Dorsolateral prefrontal cortex (tissue), 122 donors: ENCODE measurements at places on chromosomes 4 and X.

DNA sequence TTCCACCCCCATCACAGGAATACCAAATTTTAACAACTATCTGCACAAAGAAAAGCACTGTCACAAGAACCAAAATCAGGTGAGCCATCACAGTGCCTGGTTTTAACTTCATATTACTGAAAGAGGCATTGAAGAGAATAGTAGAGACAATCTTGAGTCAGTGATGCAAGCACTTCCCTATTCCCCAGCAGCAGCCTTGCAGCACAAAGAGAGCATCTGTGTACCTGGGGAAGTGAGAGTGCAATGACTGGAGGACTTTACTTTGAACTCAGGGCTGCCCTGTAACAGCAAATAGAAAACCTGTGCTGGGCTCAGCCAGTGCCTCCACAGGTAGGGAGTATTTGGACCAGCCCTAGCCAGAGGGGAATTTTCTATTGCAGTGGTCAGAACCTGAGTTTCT lies 361.8 kb downstream of the TEX13C start:
- DNase-seq, result no peak

GRCh38 chrX:38080808-38081207 lies 74.5 kb downstream of the SYTL5 start:
- DNase-seq, result no peak

DNA sequence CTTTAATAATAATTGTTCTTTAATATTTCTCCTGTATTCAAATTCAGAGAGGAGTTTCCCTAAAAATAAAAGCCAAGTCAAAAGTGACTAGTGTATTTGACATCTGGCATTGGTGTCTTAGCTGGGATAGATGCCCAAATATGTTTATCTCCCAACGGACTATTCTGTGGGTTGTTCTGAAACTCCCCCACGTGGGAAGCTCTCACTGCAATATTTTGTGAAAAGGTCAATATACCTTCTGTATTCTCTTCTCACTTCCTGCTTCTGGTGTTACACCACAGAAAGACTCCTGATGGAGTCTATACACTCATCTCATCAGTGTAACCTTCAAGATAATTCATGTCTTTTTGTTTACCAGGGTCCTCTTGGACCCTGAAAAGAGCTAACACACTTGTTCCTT lies 2052.8 kb upstream of the TENM3 start:
- DNase-seq, result no peak

- DNase-seq, result no peak
Observed at GRCh38 chrX:41035582-41035981, 49.7 kb upstream of the USP9X start.

GRCh38 chr4:76758290-76758882 lies 139.6 kb downstream of the SOWAHB start:
- DNase-seq, result no peak

DNA sequence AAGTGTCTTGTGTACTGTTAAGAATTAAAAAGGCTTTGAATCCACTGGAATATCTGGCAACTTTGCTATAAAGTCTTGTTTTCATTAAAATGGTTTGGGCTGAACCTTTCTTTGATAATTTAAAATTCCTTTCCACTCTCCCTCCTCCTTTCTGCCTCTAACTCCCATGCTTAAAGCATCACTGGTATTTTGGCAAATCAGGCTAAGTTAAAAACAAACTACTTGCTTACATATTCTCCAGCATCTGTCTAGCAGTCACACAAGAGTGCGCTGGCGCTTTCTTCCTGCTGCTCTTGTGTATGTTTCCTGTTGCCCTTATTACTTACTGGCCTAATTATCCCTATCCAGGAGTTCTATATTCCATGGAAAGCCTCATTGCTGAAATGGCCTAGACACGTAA lies 136.6 kb downstream of the VEGFC start:
- no peak for DNase-seq

GRCh38 chr4:108172231-108172752 lies 3.6 kb upstream of the LEF1 start:
- no peak for DNase-seq

DNA sequence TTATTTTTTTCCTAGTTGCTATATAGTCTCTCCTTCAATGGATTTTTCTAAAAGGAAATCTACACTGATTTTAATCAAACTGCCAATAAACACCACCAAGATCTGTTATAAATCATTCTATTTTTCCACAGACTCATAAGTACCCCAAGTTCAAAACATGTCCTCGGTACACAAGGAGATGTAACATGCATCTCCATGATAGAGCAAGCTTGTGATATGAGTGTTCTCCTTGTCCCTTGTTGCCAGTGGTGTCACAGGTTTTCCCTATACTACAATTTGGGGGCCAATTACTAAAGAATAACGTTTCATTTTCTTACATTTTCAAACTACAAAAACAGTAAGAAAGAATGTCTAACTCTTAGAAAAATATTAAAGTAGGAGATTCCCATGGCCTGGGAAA lies 491 bp downstream of the ARHGEF6 start:
- no peak for DNase-seq

DNA sequence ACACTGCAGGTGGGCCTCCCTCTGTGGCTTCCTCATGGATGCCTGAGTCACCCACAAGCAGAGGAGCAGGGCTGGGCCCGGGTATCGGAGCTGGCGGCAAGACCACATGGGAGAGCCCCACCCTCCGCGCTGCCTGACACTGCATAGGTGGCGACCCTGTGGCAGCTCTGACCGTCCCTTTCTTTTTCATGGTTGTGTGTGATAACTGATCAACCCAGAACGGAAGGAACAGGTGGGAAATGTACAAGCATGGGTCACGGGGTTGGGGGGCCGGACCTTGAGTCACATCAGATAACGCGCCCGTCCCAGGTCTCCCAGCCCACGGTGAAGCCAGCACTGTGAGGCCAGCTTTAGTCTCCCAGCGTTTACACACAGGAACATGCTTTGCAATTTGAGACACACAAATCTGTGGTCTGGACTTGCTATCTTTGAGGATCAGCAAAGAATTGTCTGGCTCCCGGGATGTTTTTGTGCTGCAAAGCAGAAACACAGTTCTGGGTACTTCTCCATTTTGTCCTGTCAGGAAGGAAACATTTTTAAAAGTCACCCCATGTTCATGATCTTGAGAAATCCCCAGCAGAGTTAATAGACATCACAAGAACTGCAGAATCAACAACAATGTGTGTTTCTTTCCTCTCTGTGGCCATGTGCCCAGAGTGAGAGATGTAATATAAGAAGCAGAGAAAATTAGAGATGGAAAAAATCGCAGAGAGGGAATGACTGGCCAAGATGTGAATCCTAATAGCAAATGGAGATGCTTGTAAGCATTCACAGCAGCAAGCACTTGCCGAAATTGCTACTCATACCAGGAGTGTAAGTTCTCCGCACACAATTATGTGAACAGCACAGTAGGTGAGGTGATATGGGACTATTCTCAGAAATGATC lies 70.1 kb upstream of the CBR4 start:
- DNase-seq, result no peak

GRCh38 chr4:102500352-102500695 lies 835 bp upstream of the NFKB1 start:
- no peak for DNase-seq

GRCh38 chr4:75056277-75056676 lies 123.4 kb downstream of the PARM1 start:
- no peak for DNase-seq

DNA sequence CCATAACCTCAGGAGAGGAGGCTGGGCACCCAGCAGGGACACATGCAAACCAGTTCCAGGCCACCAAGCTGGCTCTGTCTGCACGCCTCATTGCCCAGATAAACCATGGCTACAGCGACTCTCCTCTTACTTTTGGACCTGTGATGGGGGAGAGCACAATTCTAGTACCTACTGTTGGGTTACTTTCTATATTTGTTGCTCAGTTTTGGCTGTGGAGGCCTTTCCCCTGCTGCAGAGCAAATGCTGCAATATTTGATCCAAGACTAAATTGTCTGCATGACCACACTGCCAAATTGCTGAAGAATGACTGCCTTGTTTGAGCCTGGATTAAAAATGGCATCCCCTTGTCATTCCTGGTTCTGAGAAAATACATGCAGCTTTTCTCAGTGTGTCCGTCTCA lies 253.5 kb downstream of the ARHGAP10 start:
- no peak for DNase-seq

DNA sequence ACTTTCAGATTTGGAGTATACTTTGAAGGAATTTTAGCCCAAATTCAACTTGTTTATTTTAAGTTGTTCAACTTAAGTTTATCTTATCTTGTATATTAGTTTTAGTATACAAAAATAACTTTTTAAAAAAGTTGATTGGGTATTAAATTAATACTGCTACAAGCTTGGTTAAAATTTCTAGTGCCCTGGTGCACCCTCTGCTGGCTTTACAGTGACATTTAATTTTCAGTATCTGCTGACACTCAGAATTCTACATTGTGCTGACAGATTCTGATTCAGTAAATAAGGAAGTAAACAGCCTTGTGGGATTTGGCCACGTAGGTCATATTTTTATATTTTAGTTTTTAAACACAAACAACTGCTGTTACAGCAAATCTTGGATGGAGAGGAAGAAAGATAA lies 2.9 kb downstream of the EDA start:
- no peak for DNase-seq

GRCh38 chr4:4727536-4727935 lies 131.9 kb upstream of the MSX1 start:
- DNase-seq, result no peak

- no peak for DNase-seq
Observed at GRCh38 chr4:169024762-169025161, 14.7 kb upstream of the CBR4 start.

- no peak for DNase-seq
Observed at GRCh38 chrX:136220540-136220939, 30.7 kb downstream of the MAP7D3 start.

DNA sequence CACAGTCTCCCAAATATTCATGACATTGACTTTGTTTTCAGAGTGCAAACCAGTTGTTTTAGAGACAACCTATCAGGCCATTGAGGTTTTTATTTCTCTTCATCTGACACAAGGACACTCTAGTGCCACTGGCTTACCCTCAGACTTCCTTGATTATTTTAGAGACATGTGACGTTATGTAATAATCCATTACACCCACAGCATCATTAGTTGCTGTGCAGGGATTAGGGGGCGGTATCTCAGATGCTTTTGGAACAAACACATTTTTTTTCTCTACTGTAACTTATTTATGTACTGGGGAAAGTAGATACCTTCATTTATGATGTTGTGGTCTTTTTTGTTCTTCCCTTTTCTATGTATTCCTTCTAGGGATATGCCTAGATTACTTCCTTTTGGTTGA lies 2293.1 kb downstream of the PCDH7 start:
- DNase-seq, result no peak

DNA sequence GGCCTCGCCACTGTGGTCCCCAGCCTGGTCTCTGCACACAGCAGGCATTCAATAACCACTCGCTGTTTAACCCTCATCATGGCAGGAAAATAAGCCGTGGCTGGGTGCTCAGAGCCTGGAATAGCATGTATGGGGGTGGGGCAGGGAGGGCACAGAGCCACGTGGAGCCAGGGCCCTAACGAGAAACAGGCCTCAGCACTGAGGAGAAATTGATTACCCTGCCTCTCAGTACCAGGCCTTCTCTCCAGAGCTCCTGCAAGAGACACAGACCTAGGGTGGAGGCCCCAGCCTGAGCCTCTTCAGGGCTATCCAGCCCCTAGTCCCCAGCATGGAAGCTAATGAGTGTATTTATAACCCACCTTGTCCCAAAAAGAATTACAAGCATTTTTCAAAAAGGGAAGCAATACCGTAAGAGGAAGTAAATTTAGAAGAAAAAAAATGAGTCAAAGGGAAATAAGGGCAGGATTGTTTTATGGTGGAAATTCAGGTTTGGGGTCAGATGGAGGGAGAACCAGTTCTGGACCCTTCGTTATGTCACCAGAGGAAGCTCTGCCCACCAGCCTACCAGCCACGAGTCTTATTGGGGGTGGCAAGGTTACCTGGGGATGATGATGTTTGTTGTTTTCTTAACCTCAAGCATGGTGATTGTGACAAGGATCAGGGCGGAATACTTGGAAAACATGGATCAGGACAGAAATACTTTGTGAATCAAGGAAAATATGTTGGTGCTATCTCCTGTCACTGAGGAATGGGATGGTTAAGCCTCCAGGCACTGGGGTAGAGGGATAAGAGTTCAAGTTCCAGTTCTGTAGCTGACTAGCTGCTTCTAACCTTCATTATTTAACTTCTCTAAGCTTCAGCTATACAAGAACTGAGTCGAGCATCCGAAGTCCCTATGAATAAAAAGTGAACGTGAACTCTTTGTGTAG lies 101.9 kb upstream of the RBPJ start:
- no peak for DNase-seq

DNA sequence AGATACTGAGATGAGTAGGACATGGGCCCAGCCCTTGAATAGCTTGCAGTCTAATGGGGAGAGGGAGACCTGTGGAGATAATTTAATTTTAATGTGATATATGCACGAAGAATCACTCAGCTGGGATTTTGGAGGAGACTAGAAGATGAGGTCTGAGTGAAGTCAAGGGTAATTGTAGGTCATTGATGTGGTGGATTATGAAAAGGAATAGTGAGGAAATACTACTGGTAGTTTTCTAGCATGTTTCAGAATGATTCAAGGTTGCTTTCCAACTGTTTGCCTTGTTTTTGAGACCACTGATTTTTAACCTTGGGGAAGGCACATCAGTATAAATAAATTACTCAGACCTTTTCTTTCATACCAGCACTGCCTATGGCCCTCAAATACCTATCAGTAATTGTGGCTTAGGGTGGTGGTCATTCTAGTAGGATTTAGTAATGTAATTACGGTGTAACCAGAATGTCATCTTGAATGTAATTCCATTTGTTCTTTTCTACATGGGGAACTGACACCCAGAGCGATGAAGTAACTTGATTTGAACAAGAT lies 25.6 kb downstream of the PTTG2 start:
- DNase-seq, result no peak

DNA sequence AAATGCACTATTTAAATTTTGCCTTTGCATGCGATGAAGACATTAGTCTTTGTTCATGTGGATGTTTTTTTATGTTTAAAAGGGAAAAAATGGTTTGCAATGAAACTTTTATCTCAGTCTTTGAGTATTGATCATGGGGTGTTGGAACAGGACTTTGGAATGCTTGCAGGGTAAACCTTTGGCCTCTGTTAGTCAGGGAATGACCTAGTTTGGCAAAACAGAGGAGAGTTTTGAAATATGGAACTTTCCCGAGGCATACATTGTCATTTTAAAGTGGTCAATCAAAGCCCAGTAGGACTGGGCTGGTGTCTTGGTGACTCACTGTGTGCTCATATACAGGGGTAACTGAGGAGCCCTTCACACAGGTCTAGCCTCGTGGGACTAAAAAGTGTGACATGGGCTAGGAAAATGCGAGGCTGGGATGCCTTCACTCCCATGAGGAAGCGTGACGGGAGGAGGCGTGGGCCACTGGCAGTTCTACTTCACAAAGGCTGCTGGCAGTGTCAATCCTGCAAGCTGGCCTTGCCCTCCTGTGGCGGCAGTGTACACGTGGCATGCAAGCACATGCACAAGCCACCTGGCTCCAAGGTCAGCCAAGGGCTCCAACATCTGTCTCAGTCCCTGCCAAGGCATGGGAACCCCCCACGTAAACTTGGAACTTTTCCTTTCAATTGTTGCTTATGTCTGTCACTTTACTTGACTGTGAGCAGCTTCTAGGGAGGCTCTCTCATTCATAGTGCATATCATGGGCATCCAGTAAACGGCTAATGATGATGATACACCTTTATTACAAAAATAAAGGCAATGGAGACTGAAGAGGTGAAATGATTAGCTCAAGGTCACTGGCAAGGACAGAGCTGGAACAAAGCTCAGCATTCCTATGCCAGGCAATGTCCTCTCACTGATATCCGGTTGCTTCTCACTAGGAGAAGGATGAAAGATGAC lies 5.2 kb upstream of the F11 start:
- no peak for DNase-seq

- DNase-seq, result no peak
Observed at GRCh38 chr4:150367326-150367725, 214.6 kb upstream of the MAB21L2 start.

- no peak for DNase-seq
Observed at GRCh38 chr4:161581262-161582230, 582.3 kb downstream of the FSTL5 start.
